ENCODE measurements at places on chromosomes 5 and 9. TPM values are rescaled to one million over a fixed set of nuclear protein-coding genes. Genes with fewer than 3 reads are reported as not detected.

DNA sequence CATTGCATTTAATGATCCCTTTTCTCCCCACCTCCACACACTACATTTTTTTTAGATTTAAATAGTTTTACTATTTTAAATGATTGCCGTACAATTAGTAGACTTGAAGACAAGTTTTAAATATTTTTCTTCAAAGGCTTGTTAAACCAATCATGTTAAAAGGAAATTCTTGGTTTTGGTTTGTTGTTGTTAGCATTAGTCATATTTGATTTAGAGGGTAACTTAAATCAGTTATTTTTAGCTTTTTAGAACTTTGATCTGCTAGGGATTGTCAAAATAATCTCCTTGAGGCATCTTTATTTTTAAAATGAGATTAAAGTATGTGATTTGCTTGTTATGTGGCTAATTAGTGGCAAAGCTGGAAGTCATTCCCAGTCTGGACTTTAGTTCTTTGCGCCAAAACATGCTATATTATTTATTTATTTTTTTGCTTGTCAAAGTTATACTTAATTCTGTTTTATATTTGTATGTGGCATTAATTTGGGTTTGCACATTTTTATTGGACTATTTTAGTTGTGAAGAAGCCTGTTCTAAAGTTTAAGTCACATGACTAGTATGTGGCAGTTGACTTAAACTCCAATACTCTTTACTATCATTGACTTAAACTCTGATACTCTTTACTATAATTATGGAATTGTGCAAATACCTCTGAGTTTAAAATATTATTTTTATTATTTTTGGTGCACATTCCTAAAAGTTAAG is 14.7 kb downstream of the ITGA1 start:
- no peak for DNase-seq

DNA sequence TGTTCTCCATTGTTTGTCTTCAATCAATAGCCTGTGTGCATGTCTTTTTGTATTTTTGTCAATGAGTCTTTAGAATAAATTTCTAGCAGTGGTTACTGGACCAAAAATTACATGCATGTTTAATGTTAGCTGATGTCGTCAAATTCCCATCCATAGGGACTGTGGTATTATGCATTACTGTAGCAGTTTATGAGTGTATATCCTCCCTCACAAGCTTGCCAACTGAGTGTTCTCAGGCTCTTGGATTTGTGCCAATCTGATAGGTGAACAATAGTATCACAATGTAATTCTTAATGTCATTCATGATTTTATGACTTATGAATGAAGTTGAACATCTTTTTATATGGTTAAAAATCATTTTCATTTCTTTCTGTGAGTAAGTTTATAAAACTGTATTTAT is 13.0 kb downstream of the SNX24 start:
- no peak for DNase-seq

GRCh38 chr9:101442318-101442717 is 6.7 kb upstream of the ALDOB start:
- DNase-seq = no peak

- DNase-seq = no peak
Observed at GRCh38 chr5:159975462-159976019, 33.4 kb upstream of the TTC1 start.

DNA sequence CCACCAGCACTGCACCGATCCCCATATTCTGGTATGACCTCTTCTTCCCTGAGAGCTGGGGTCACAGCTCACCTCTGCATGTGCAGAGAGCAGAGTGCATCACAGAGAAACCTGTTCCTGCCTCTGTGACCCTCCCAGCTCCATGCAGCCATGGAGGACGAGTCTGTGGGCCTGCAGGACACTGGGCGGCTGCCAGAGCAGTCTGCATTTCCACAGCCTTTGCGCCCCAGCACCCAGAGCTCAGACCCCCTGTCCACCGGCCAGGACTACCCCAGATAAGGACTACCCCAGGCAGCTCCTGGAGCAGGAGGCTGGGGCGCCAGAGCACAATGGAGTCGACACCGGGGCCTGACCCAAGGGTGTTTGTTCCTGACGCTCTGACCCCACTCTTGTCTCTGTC is 308.1 kb upstream of the IRX1 start:
- no peak for DNase-seq

DNA sequence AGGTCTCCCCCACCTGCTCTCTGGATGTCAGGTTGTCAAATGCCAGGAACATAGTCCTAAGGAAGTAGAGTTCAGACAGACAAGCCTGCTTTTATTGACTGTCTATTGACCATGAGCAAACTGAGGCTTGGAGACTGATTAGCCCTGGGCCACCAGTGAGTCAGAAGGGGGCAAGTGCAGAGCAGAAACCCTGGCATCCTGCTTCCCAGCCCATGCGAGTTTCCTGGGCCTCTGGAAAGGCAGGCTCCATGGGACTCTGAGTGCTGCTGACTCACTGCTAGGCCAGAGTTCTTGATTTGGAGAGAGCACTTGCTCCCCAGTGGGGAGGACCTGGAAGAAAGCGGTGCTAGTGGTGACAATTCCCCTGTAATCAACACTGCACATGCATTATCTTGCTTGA is 2.8 kb upstream of the HBEGF start:
- no peak for DNase-seq

The CD274 gene
- total RNA-seq = 0.90 TPM

The TXNDC15 gene
- 53.5 TPM for total RNA-seq

The GRM6 gene
- total RNA-seq = not detected

The ACOT12 gene
- not detected for total RNA-seq
